Fibroblast of skin of back (primary cell): ENCODE measurements at places on chromosomes 6 and 20.

- no peak for DNase-seq
These were observed 232.3 kb upstream of the DTNBP1 start for GRCh38 chr6:15894973-15895725.

GRCh38 chr20:24488800-24489175, 19.4 kb downstream of the SYNDIG1 start:
- DNase-seq: no peak

DNA sequence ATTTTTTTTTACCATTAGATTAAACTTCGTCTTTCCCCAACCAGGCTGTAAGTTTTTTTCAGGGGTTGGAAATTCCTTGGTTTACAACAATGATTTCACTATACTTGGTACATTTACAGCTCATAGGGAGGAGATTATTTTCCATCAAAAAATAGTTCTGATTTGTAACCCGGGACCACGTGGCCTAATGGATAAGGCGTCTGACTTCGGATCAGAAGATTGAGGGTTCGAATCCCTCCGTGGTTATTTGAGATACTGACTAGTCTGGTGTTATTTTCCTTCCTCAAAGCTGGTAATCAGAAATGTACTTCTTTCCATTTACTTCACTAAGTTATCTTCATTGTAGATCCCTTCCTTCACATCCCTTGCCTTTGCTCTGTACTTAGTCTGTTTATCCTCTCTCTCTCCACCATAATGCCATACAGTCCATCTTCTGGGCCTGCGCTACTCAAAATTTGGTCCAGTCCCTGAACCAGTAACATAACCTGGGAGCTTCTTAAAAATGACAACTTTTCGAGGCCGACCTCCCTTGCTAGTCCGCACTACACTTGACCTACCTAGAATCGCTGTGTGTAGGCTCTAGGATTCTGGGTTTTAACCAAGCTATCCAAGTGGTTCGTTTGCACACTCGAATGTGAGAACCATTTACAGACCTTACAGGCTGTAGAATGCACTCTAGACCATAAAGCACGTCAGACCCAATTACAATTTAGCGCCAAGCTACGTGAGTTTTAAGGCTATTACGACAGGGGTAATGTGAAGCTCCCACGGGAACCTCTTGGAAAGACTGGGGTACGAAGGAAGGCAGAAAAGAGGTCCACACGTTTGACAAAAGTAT, 42.1 kb upstream of the BTN3A2 start:
- DNase-seq: peak; percentile 93

GRCh38 chr20:20462185-20462584, 94.3 kb downstream of the INSM1 start:
- DNase-seq: no peak

GRCh38 chr6:149967591-149967990, 3.8 kb downstream of the ULBP1 start:
- no peak for DNase-seq

- peak; percentile 69 for DNase-seq
These were observed 12.5 kb upstream of the TMEM30A start for GRCh38 chr6:75296811-75297779.

DNA sequence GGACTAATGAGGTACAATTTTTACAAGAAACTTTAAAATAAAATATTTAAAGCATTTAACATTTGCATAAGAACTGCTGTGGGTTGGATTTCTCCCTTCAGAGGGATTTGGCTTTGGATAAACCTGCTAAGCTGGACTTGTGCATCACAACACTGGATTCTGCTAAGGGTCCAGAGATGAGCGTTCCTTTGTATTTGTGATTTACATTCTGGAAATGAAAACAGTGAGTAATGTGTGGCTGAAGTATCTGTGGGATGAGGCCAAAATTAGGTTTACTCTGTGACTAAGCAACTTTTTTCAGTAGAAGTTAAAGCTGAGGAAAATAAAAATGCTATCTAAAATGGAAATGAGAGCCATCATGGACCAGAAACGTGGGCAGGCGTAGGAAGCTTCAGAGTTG, 494.3 kb downstream of the EPM2A start:
- DNase-seq: peak; percentile 71

GRCh38 chr6:42042108-42042507, 8.2 kb upstream of the TAF8 start:
- DNase-seq: no peak

- peak; percentile 92 for DNase-seq
These were observed 39.6 kb upstream of the PRELID3B start for GRCh38 chr20:59082077-59082740.

- peak; percentile 19 for DNase-seq
These were observed 316.0 kb downstream of the TFAP2C start for GRCh38 chr20:56945057-56945456.

DNA sequence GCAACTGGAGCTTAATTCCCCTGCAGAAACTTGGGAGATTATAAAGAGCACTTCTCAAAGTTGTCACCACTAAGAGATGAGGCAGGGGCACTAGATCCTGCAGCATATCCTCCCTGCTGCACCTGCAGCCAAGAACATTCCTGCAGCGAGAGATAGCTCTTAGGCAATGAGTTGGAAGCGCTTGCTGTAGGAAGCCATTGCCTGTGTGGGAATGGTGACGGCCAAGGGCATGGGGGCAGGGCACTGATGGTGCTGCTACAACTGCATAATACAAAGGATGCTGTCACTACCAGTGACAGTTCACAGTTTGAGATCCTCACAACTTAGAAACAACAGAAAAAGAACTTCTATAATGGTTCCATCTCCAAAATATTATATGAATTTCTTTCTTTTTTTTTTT, 89.9 kb downstream of the CDS2 start:
- no peak for DNase-seq

- no peak for DNase-seq
These were observed 76.3 kb upstream of the SGK1 start for GRCh38 chr6:134394208-134394607.

GRCh38 chr6:147211349-147211748, 7.1 kb downstream of the STXBP5 start:
- DNase-seq: no peak

- no peak for DNase-seq
These were observed 1.3 kb upstream of the REPS1 start for GRCh38 chr6:138989098-138989983.

DNA sequence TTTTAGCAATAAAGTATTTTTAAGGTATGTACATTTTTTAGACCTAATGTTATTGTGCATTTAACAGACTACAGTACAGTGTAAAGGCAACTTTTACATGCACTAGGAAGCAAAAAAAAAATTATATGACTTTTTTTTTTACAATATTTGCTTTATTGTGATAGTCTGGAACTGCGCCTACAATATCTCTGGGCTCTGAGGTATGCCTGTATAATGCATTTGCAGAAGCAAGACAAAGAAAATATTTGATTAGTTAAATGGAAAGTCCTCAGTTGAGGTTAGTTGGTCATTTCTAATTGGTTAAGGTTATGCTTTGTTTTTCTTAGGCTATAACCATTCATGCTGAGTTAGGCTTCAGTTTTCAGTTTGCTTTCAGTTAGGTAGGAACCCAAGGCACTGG, 46.9 kb upstream of the SMAP1 start:
- no peak for DNase-seq

GRCh38 chr6:38973178-38974057, 75.2 kb upstream of the GLP1R start:
- DNase-seq: peak; percentile 44

GRCh38 chr6:50198245-50198644, 148.5 kb upstream of the DEFB112 start:
- DNase-seq: no peak

- no peak for DNase-seq
These were observed 34.8 kb downstream of the SH3BGRL2 start for GRCh38 chr6:79665725-79666551.

GRCh38 chr6:74941424-74941823, 264.4 kb downstream of the COL12A1 start:
- no peak for DNase-seq

- no peak for DNase-seq
These were observed 151.6 kb downstream of the EPM2A start for GRCh38 chr6:145583753-145584152.

GRCh38 chr20:47782076-47782475, 3.2 kb downstream of the SULF2 start:
- no peak for DNase-seq

GRCh38 chr20:44732327-44732726, 13.3 kb upstream of the KCNK15 start:
- DNase-seq: no peak

- DNase-seq: peak; percentile 64
These were observed 2.2 kb upstream of the STXBP5 start for GRCh38 chr6:147201885-147202515.

DNA sequence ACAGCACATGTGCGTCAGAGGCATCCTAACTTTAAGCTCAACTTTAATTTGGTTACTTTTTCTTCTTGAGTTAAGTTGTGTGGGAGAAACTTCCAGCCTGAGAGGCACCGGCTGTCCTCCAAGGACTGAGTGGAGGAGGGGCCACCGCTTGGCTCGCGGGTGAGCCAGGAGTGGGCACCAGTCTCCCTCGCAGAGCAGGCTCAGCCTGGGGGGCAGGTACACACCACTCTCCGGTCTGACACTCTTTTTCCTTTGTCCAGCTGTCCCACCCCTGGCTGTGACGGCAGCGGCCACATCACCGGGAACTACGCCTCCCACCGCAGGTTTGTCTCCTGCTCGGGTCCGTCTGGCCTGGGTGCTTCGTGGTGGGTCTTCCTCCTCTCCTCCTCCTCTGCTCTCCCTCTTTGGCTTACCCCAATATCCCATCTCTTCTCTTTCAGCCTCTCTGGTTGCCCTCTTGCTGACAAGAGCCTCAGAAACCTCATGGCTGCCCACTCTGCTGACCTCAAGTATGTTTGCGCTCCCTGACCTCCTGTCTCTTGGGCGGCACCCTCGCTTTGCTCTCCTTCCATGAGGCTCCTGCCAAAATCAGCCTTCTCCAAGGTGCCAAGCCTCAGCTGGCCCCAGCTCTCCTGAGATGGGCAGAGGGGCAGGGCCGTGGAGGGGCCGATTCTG, 32.6 kb upstream of the PCMTD2 start:
- no peak for DNase-seq

DNA sequence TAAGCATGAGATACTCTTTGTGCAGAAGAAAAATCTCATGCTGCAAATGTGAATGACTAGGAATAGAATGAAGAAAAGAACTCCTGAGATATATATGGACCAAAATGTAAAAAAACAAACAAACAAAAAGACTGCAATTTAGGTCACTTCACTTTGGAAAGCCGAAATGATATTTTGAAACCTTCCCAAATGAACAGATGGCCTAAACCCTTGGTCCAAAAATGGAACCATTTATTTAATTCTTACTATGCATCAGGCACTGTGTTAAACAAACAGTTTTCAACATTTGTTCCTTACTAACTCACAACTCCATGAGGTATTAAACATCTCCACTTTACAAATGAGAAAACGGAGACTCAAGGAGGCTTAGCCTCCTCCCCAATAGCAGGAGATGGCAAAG, 107.5 kb downstream of the VIP start:
- DNase-seq: no peak

DNA sequence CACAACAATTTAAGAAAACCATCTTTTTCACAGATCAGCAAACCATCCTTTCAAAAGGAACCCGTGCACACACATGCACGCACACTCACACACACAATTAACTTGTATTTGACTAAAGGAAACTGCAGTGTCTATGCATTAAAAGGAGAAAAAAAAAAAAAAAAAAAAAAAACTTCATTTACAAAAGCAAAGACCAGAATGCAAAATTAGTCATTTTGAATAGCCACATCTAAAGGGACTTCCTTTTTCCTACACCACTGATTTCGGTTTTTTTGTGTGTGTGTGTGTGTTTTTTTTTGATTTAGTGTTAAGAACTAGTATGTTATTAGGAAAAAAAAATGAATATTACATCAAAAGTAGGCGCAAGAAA, 6.3 kb downstream of the ZMYND8 start:
- no peak for DNase-seq

GRCh38 chr20:62929051-62929538, 2.8 kb upstream of the DIDO1 start:
- peak; percentile 73 for DNase-seq

- DNase-seq: no peak
These were observed 568.0 kb downstream of the KIF16B start for GRCh38 chr20:16005021-16005914.

DNA sequence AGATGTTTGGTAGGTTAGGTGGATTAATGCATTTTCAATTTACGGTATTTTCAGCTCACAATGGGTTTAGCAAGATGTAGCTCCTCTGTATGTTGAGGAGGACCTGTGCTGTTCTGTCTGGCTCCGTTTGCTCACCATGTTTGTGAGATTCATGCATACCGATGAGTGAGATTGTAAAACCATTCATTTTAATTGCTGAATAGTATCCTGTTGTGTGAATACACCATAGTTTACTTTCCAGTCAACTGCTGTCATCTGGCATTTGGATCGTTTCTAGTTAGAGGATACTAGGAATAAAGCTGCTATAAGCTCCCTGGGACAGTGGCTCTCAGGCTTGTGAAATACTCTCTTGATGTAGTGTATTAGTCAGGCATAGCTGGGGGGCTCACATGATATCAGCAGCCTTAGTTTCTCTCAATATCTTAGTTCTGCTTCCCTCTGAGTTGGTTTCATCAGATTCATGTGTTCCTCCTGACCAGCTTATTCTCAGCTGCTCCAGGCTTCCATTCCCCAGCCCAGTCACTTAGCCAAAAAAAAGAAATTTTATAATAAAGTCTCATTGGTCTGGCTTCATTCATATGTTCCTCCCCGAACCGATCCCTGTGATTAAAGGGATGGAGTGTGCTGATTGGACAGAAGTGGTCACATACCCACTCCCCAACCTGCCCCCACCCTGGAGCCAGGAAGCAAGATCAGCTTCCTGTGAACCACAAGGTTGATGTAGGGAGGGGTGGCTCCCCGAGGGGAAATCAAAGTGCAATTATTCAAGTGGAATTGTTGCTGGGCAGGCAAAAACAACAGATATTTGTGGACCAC, 10.9 kb upstream of the B4GALT5 start:
- DNase-seq: peak; percentile 17

DNA sequence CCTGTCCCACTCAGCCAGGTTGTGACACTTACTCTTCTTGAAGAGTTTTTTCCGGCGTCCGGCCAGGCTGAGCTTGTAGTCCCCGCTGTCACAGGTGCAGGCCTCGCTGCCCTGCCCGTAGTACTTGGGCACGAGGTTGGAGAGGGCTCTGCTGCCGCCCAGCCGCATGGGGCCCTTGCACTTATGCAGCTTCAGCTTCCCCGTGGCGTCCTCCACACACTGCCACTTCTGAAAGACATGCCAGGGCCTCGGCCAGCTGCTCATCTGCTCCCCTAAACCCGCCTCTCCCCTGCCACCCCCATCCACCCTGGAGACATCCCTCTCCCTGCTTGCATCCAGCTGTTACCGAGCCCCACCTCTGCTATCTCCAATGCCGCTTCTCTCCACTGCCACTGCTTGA, 113.1 kb downstream of the SULF2 start:
- no peak for DNase-seq

GRCh38 chr20:43940518-43941225, 26.0 kb downstream of the TOX2 start:
- no peak for DNase-seq

GRCh38 chr6:35381132-35381531, 38.8 kb downstream of the PPARD start:
- peak; percentile 37 for DNase-seq

GRCh38 chr6:37788259-37788658, 31.3 kb upstream of the ZFAND3 start:
- DNase-seq: peak; percentile 38
